ENCODE measurements at places on chromosomes 4 and X.

GRCh38 chr4:144970597-144970996, 127.4 kb downstream of the ANAPC10 start:
- no peak for DNase-seq

GRCh38 chr4:159069922-159070321, 33.0 kb upstream of the RAPGEF2 start:
- no peak for DNase-seq

- DNase-seq: peak; percentile 67
These were observed 963 bp upstream of the USO1 start for GRCh38 chr4:75723163-75724065.

DNA sequence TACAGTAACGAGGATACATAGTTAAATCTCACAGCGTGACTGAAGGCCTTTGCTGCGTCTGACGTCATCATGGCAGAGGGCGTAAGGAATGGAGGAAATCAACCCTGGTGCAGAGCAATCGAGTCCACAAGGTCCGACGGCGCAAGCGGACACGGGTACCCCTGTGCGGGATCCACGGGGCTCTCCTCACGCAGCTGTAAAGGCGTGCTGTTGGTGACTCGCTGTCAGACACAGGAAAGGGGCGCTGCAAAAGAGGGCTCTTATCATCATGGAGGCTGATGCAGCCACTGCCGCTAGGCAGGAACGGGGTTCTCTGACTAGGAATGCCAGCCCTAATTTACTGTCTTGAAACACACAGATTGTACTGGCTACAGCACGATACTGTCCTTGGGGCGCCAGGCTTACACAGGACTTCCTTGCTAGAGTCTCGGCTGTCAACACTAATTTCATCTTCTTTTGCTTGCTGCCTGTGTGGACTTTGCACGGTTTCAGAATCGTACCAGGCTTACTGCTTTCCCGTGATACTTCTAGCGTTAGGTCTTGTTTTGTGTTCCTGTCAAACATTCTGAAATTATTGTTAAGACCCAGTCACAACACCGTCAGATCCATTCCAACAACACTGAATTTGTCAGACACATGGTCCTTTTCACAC, 13.6 kb downstream of the RNF212 start:
- DNase-seq: no peak
